ENCODE measurements at places on chromosomes 11 and 22.

DNA sequence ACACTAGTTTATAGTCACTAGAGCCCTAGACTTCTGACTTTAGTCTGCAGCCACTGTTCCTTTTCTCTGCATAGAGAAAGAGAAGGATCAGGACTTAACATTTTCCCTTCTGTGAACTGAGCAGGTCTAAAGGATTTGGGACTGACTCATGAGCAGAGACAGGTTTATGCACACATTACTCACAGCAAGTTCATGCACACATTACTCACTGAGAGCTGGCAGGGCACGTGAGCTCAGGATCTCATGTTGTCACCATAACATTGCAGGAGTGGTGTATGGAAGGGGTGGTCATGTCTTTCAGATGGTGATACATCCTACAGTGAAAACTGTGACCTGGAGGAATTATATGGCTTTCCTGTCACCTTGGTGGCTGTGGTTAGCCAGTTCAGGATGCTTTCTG, 56.4 kb downstream of the CEP164 start:
- DNase-seq = peak; percentile 86

DNA sequence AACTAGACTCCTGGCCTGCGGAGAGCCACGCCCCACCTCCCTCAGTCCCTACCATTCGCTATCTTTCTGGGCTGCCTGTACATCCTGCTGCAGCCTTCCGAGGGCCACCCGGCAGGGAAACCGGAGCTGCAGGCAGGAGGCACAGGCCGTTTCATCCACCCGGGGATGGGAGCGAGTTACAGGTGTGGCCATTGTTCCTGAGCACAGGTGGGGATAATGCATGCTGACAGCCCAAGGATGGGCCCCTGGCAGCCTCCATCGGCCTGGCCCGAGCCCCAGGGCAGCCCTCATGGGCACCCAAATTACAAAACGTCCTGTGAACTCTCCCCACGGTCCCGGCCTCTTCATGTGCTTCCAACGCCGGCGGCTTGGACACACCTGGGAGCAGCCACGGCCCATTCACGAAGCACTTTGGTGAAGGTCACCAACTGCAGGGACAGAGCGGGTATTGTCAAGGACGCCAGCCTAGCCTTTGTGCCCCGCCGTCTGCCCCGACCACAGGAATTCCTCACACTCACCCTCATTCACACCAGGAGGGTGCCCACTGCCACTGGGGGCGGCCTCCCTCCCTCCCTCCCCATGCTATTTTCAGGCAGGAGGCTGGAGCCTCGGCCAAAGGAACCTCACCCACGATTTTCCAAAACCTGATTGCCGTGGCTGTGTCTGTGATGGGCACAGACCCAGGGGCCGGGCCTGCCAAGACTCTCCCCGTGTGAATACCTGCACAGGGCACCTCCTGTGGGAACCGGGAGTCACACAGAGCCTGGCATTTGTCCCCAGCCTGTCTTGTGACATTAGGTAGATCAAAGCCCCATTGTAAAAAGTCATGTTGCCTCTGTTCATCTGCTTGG, 42.1 kb upstream of the MYEOV start:
- DNase-seq = no peak

GRCh38 chr11:16936643-16937042, 77.6 kb downstream of the PLEKHA7 start:
- no peak for DNase-seq

DNA sequence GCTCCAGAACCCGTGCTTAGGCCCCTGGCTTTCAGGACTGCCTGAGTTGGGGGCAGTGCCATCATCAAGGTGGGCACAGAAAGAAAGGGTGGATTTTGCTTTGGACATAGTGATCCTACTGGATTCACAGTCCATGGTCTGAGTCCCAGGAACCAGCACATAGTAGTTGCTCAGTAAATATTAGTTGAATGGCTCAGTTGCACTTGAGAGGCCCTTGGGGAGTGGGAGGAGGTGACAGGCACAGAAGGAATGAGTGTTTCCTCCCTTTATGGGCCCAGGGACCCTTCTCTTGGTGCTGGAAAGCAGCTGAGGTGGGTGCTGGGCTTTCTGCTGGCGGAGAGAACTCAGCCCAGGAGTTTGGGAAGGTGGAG, 16.6 kb downstream of the ARHGEF17 start:
- DNase-seq = no peak

DNA sequence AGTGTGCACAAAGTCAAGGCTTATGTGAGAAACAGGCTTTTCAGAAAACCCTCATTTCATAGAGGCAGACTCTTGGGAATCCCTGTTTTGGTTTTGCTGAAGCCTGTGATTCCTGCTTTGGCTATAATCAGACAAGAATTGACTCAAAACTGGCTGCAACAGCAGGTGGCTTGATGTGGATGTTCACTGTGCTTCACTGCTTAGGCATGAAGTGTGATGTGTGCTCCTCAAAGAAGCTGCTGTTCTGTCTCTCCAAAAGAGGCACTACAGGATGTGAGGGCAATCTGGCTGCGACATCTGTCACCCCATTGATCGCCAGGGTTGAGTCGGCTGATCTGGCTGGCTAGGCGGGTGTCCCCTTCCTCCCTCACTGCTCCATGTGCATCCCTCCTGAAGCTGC, 103.5 kb downstream of the C11orf58 start:
- no peak for DNase-seq

- DNase-seq = no peak
Observed at GRCh38 chr22:47918276-47918921, 1155.9 kb downstream of the TBC1D22A start.

GRCh38 chr11:83836883-83837654, 550.9 kb upstream of the CCDC90B start:
- no peak for DNase-seq

GRCh38 chr11:60206616-60207015, 23.7 kb upstream of the MS4A6A start:
- DNase-seq = no peak

DNA sequence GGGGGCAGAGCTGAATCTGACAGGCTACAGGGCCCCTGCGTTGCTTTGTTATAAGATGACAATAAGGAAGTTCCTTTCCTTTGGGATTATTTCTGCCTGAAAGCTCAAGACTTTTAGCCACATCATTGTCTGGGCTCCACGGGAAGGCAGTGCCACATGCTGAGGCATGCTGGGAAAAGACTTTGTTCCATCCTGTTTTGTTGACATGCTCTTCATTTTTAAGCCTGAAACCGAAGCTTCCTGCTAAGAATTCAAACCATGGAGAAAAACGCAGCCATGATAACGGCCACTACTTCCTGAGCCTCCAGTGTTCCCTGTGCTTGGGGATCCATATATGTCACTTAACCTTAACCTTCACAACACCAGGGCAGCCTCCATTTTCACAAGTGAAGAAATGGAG, 5.5 kb upstream of the TCF20 start:
- no peak for DNase-seq

DNA sequence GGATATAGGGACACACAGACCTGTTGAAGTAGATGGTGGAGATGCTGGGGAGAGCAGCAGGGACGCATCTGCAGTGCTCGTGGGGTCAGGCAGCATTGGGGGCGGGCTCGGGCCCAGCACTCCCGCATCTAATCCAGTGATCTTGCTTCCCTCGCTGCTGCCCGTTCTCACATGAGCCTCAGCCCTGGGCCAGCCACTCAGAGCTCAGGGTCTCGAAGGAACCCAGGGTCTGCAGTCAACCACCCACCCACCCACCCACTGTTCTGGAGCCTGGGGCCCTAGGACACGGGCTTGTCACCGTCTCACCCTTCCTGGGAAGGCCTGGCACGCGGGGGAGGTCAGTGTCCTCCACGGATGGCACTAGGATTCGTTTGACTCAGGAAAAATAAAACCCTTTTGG, 406.0 kb downstream of the TBC1D22A start:
- no peak for DNase-seq

GRCh38 chr11:69209038-69209350, 53.3 kb downstream of the SMIM38 start:
- DNase-seq = no peak

GRCh38 chr11:43789700-43790443, 90.8 kb upstream of the ALKBH3 start:
- peak; percentile 62 for DNase-seq

DNA sequence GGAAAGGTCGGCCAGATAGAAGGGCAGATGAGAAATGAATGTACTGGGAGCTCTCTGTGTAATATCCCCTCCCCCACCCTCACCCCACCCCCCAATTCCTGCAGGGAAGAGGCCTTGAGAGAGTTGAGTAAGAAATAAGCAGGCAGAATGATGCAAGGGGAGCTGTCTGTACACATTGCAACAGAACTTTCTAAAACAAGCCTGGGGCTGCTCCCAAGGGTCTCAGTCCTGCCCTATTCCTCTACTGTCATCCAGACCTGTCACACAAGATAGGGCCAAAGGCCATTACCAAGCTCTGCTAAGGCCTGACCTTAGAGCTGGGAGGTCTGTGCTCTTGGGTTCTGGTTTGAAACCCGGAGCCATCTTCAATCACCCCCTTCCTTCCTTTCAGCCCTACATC, 5.7 kb upstream of the DGAT2 start:
- DNase-seq = no peak

- DNase-seq = no peak
Observed at GRCh38 chr11:67261946-67262681, 4.2 kb upstream of the GRK2 start.

- DNase-seq = no peak
Observed at GRCh38 chr11:83302151-83302550, 16.0 kb upstream of the CCDC90B start.

DNA sequence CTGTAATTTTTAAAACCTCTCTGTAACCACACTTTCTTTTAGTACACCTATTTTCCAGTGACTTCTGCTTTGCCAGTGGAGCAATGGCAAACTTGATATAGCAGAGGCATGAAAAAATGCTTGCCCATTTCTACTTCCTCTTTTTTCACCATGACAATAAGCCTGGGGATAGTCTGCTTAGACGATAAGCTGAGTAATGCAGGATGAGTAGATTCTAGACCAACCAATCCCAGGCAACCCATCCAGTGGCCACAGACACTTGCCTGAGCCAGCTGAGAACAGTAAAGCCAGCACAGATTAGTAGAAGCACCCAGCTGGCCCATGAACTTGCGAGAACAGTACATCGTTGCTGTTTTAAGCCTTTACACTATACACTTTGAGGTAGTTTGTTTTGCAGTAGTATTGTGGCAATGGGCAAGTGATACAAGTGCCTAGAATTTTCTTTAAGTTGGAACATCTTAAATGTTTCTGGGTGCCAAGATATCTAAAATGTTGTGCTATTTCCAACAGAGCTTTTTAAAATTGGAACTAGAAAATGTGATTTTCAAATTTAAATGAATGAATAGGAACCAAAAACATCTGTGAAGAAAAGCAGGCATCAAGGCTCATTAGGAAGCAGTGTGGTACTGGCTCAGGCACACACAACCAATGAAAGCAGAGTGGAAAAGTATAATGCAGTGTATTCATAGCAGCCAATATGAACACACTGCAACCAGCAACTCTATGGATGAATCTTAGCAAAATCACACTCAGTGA, 37.7 kb downstream of the DDI1 start:
- no peak for DNase-seq

- DNase-seq = peak; percentile 21
Observed at GRCh38 chr11:120612513-120613263, 101.1 kb downstream of the GRIK4 start.

- DNase-seq = no peak
Observed at GRCh38 chr11:75968021-75968625, 153.1 kb downstream of the UVRAG start.

DNA sequence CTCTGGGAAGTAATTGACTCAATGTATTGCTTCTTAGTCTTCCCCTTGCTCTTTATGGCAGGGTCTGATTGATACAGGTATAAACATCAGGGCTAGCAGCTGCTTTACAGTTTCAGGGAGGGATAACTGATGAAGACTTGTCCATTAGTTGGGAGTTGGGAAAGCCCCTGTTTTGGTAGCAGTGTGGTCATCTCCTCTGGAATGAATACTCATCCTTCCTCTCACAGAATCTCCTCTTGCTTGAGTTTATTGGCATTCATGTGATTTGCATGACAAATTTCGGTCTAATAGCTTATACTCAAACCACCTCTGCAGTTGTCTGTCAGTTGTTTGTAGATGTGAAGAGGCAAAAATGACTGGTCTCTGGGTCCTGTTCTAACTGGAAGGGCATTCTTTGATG, 79.7 kb downstream of the FAT3 start:
- no peak for DNase-seq

DNA sequence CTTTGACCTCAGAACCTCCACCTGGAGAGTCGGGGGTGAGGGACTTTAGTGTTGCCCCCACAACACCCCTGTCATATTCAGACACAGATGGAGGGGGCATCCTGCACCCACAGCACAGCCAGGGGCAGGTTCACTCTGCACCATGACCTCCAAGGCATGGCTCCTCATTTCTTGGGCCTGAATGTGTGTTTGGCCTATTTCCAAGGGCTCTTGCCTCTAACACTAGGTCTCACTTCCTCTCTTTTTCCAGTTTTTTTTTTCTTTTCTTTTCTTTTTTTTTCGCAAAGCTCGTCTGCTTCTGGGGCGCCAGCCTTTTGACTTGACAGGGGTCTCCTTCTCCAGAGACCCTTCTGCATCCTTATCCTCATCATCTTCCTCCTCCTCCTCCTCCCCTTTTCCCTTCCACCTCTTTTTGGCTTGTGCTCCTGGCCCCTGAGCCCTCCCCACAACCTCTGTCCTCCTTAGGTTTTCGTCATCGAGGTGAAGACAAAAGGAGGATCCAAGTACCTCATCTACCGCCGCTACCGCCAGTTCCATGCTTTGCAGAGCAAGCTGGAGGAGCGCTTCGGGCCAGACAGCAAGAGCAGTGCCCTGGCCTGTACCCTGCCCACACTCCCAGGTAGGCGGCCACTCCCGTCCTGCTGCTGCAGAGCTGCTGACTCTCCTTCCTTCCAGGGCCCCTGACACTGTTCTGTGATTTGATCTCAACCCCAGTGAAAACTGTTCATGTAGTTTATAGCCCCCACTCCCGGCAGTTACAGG, 3.8 kb downstream of the NCF4 start:
- DNase-seq = no peak

- DNase-seq = no peak
Observed at GRCh38 chr11:20458905-20459632, 71.6 kb downstream of the PRMT3 start.

- DNase-seq = no peak
Observed at GRCh38 chr11:133705873-133706272, 139.4 kb downstream of the SPATA19 start.

GRCh38 chr11:13329670-13330356, 52.2 kb downstream of the BMAL1 start:
- DNase-seq = no peak

DNA sequence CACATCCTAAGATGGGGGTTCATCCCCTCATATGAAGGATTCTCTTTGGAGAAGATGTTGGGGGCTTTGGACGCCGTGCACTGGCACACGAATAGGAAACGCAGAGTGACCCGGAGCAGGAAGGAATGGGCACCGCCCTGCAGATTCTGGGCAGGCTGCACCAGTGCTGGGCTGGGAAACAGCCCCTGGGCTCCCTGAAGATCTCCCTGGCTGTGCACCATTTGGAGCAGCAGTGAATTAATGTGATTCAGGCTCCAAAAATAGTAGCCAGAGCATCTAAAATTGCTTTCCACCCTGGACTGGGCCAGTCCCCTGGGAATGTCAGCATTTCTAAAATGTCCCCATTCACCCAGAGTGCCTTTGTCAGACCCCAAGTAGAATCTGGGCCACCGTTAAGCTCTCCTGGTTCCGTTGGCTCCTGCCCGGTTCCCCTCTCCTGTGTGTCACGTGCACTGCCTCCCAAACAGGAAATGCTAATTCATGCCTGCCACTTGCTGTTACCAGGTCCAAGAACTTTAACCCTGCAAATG, 18.6 kb downstream of the IRAG1 start:
- no peak for DNase-seq

- DNase-seq = no peak
Observed at GRCh38 chr11:68118706-68119448, 2.3 kb downstream of the CHKA start.

GRCh38 chr22:38907767-38908166, 35.8 kb upstream of the CBX6 start:
- DNase-seq = no peak

- peak; percentile 93 for DNase-seq
Observed at GRCh38 chr11:68677432-68677831, 6.9 kb upstream of the GAL start.
